Ureter (tissue), 1 donor: ENCODE measurements at places on chromosomes 4 and X.

DNA sequence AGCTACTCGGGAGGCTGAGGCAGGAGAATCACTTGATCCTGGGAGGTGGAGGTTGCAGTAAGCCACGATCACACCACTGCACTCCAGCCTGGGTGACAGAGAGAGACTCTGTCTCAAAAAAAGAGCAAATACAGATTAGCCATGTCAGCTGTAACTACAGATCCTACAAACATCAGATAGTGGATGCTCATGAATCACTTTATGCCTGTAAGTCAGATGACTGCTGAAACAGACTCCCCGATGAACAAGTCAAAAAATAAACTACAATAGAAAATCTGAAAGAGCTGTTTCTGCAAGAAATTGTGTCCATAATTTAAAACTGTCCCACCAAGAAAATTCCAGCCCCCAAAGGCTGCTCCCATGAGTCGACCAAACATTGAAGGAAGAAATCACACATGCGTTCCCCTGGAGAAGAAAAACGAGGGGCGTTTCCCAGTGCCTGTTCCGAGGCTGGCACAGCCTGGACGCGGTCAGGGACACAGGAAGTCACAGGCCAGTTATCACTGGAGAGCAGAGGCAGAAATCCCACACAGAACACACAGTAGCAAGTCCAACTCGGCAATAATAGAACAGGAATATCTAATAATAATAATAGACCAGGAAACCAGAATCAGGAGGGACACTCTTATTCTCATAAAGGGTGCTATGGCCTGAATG lies 30.0 kb upstream of the GTPBP6 start:
- no peak for DNase-seq

DNA sequence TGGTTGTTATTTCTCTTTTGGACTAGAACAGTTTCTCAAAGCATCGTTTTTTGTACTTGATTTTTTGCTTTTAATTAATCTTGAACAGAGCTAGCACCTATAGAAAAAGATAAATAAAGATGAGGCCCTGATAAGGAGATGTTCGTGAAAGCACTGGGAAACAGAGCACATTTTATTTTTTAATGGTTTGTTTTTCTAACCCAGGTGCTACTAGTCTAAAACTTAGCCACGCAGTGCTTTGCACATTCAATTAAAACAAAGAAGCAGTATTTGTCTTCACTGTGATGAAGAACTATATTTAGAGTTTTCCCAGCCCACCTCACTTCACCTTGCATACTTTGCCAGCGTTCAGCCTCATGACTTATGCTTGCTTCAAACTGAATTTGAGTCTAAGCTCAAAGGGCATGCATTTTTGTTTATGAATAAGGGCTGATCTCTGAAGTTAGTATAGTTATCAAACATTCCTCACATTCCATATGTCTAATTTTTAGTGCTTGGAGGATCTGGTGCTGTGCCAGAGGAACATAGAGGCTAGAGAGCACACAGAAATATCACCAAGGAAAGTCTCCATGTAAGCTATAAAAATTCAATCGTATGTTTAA lies 76.7 kb downstream of the WWC2 start:
- DNase-seq, result no peak

GRCh38 chr4:174972911-174973310 lies 54.8 kb downstream of the ADAM29 start:
- no peak for DNase-seq

DNA sequence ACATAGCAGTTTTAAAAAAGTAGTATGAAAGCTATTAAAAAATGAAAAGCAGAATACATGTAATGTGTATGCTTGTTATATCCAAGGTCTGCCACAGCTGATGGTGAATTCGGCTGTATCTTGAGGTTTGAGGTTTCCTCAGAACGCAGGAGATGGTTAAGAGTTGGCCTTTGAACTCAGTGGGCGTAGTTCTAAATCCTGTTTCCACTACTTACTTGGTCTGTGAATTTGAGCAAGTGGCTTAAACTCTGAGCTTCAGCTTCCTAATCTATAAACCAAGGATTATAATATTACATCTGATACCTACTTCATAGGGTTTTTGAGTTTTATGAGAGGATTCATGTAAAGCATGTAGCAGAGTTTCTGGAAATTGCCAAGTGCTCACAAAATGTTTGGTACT lies 125.2 kb downstream of the STIM2 start:
- no peak for DNase-seq

GRCh38 chr4:1210241-1210841 lies 38.0 kb upstream of the SPON2 start:
- DNase-seq, result no peak

DNA sequence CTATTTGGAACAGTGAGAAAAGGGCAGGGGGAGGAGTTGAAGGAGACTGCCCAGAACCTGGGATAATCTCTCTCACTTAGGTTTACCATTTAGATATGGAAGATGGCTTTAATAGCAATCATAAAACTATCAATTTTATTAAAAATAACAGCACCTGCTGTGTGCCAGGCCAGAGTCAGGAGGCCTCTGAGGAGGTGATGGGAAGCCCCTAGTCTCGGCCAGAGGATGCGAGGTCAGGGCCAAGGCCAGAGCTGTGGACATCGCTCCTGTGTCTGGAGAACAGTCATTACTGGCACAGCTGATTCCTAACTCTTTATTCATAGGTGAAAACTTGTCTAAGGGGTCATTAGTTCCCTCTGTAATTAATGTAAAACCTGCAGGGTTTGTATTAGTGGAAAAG lies 4.2 kb upstream of the IQSEC2 start:
- no peak for DNase-seq

DNA sequence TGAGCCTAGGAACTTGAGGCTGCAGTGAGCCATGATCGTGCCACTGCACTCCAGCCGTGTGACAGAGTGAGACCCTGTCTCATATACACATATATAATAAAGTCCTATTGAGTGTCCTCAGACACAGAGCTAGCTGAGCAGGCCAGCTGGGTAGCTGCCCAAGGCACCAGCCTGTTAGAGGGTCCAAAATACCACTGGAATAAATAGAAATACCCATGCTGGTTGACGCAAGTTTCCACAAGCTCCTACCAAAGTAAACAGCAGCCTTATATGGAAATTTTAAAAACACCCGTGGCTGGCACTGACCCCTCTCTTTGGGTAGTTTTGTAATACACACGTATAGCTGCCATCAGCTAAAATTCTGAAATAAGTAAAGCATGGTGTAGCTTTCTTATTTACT lies 348.6 kb downstream of the BCOR start:
- DNase-seq, result no peak

DNA sequence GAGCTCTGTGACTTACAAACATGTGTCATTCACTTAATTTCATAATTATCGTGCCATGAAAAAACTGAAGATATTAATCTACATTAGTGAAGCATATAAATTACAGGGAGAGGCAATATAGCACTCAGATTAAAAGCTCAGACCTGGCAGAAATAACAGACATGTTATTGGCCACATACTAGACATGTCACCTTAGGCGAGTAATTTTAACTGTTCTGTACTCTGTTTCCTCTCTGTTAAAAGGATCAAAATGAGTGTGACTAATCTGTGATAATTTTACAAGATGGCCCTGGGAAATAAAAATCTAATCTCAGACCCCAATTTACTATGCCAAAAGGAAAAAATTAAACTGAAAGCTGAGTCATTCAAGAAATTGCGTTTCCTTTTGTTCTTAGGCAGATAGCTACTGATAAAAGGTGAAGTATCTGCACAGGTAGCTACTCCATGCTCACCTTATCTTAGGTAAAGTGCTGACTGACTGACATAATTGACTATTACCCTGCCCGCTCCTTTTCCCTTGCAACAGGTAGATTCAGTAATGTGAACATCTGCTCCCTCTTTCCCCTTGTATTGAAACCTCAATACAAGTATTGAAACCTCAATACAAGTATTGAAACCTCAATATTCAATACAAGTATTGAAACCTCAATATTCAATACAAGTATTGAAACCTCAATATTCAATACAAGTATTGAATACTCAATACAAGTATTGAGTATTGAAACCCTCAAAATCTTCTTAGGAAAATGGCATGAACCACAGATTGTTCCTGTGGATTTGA lies 33.2 kb downstream of the RELL1 start:
- DNase-seq, result no peak

DNA sequence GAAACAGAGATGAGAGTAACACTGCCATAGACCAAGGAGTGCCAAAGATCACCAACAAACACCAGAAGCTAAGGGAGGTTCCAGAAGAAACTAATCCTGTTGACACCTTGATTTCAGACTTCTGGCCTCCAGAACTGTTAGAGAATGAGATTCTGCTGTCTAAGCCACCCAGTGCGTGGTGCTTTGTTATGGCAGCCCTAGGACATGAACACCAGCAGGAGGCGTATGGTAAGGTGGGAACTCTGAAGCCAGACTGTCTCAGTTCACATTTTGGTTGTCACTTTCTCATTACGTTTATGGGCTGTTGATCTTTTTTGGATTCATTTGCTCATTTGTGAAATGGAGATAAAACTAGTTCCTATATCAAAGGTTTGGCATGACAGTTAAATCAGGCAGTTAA lies 142.9 kb downstream of the DCHS2 start:
- DNase-seq, result no peak

DNA sequence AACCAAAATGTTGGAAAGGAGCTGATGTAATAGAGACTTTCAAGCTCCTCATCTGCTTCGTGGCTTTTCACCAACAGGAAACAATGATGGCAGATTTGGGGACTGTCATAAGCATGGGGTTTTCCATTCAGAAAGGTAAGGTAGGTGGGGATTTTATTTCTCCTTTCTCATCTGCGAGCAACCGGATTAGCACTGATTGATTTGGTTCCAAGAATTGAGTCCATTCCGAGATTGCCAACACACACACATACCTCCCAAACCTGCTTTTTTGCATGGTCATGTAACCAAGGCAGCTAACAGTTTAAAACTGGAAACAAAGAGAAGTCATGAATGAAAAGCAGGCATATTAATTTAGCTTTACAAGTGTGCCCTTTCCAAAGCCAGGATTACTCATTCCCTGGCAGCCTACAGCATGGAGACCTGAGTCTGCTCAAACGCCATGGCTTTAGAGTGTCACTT lies 63.0 kb upstream of the LNX1 start:
- no peak for DNase-seq

DNA sequence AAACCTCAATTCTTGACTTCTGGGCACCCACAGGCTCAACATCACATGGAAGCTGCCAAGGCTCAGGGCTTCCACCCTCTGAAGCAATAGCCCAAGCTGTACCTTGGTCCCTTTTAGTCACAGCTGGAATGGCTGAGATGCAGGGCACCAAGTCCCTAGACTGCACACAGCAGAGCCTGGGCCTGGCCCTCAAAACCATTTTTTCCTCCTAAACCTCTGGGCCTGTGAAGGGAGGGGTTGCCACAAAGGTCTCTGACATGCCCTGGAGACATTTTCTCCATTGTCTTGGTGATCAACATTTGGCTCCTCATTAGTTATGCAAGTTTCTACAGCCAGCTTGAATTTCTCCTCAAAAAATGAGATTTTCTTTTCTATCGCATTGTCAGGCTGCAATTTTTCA lies 382.7 kb upstream of the RASGEF1B start:
- DNase-seq, result no peak

- no peak for DNase-seq
These were observed 145.9 kb downstream of the CPEB2 start for GRCh38 chr4:15148199-15148598.

GRCh38 chrX:69234624-69235023 lies 69.4 kb upstream of the PJA1 start:
- DNase-seq, result no peak

DNA sequence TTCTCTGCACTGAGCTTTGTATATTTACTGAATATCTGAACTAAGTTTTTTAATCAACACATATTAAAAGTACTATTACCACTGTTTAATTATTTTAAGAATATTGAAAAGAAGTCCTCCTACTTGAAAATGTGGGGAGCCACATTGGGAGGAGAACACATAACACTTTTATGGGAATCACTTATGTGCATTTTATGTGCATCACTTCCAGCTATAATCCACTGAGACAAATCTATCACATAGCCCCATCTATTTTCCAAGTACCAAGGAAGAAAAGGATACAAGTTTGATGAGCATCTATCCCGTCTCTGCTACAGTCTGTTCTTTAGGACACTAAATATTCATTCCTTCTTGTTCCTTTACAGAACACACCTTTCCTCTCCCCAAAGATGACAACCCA lies 87.2 kb downstream of the IQCM start:
- no peak for DNase-seq

GRCh38 chrX:9356846-9357245 lies 108.0 kb upstream of the TBL1X start:
- no peak for DNase-seq

GRCh38 chrX:100695302-100695701 lies 36.6 kb downstream of the SYTL4 start:
- DNase-seq, result no peak

GRCh38 chrX:7514871-7515599 lies 327.9 kb upstream of the VCX start:
- no peak for DNase-seq

GRCh38 chr4:2254665-2255500 lies 7.0 kb downstream of the MXD4 start:
- no peak for DNase-seq

GRCh38 chr4:16772366-16772850 lies 126.0 kb downstream of the LDB2 start:
- no peak for DNase-seq

DNA sequence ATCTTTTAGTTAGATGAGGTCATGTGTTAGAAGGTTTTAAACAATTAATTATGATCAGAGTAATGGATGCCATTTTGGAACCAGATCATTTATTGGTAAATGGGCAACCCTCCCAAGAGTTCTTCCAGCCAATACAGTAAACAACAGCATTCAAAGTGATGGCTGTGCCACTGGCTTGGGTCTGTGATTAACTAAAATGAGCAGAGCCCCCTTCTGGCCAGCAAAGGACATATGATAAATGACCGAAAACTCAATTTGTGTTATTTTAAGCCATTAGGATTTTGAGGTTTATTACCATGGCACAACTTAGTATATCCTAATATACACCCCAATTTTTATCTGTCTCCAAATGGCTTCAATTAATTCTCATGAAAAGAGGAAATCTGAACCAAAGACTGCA lies 90.8 kb upstream of the NPFFR2 start:
- no peak for DNase-seq

- no peak for DNase-seq
These were observed 14.5 kb downstream of the LNX1 start for GRCh38 chr4:53576676-53577372.

DNA sequence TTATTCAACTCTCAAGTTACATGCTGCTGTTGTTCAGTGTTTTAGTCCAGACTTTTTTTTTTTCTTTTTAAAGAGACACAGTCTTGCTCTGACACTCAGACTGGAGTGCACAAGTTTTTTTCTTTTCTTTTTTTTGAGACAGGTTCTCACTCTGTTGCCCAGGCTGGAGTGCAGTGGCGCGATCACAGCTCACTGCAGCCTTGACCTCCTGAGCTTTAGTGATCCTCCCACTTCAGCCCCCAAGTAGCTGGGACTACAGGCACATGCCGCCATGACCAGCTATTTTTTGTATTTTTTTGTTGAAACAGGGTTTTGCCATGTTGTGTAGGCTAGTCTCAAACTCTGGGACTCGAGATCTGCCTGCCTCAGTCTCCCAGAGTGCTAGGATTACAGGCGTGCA lies 11.9 kb downstream of the ADD1 start:
- DNase-seq, result no peak
